Thymus (tissue), 14 donors: ENCODE measurements at places on chromosomes 12 and 14.

DNA sequence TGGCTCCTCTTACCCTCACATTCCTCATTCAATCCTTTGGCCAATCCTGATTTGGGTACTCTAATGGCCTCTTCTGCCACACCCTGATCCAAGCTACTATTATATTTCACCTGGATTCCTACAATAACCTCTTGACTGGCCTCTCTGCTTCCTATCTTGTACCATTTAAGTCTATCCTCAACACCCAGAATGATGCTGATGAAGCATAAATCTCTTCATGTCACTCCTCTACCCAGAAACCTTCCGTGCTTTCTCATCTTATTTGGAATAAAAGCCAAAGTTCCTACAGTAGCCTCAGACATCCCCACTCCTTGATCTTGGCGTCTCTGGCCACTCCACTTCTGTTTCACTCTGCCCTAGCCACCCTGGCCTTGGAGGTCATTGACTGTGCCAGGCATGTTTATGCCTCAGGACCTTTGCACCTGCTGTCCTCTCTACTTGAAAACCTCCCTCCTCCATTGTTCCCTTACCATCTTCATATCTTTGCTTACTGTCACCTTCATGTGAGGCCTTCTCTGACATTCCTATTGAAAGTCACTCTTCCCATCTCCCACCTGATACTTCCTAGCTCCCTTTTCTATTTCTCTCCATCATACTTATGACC lies 46.4 kb upstream of the NRXN3 start:
- DNase-seq = no peak

DNA sequence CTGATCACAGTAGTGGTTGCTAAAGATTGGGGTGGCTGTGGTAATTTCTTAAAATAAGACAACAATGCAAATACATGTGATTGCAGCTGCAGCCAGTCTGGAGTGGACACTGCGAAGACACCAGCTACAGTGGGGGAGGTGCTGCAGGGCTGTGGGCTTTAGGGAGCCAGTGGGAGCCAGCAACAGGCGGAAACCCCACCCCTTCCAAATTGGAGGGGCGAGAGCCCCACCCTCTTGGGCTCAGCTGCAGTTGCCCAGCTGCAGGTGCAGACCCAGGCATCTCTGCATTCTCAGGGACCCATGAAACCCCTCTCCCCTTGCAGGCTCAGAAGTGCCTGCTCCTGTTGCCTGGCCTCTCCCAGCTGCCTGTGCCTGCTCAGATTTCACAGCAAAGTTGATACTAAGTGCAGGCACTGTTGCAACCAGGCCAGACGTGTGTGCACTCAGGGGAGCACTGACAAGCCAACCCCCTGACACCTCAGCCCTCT lies 104.8 kb downstream of the MYF5 start:
- DNase-seq = no peak

DNA sequence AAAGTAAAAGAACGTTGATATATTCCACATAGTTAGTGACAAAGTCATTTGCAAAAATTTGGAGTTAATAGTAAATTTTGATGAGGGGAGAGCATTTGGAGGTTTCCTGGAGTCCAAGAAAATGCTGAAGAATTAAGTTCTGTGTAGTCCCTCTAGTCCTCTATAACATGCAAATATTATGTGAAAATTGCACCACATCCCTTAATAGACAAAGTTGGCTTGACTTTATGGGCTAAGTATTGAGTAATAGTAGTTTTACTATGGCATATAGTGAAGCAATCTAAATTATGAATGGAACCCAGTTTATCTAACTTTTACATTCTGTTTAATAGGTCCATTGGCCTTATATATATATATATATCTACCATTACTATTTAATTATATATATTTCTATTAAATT lies 66.4 kb upstream of the DCN start:
- DNase-seq = no peak

DNA sequence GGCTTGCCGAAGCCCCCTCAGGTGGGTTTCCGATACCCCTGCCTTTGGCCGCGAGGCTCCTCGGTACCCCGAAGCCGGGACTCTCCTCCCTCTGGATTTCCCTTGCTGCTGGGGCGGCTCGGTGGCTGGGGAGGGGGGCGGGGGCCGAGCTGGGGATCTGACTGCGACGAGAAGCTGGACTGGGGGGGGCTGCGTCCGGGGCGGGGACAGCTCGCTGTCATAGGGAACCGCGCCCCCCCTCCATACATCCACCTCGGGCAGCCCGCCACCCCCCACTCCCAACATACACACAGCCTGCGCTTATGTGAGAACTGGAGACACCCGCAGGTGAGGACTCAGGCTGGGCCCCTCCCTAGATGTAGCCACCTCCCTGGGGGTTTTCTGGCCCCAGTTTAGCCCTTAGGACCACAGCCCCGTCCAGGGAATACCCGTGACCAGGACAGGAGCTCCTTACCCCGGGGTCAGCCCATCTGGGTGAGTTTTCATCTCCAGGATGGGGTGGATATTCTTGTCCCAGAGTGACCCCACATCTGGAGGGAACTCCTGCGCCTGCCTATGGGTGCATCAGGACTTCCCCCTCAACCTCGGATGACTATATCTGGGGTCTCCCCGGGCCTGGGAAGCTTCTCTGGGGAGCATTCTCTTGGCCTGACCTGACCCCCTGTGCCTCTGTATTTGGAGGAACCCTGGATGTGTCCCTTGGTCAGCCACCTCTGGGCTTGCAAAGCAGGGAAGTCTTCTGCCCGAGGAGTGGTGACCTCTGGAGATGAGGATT lies 687 bp downstream of the ASIC1 start:
- DNase-seq = peak; percentile 27

GRCh38 chr12:114671443-114672411 lies 12.2 kb downstream of the TBX3 start:
- no peak for DNase-seq

DNA sequence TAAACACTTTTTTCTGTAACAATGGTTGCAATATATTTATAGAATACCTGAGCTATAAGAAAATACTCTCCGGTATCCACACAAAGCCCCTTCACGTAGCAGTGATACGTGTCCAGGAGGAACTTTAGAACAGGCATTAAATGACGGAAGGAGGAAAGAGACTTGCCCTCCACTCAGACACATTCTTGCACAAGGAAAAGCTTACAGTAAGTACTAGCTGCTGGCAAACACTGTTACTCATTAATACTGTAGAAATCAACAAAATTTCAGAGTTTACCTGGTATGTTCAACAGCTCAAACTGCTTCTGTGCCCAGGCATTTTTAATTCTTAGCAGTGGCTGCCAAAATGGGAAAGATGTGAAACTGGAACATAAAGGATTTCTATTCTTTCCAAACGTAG lies 41.7 kb downstream of the PRKD1 start:
- no peak for DNase-seq

DNA sequence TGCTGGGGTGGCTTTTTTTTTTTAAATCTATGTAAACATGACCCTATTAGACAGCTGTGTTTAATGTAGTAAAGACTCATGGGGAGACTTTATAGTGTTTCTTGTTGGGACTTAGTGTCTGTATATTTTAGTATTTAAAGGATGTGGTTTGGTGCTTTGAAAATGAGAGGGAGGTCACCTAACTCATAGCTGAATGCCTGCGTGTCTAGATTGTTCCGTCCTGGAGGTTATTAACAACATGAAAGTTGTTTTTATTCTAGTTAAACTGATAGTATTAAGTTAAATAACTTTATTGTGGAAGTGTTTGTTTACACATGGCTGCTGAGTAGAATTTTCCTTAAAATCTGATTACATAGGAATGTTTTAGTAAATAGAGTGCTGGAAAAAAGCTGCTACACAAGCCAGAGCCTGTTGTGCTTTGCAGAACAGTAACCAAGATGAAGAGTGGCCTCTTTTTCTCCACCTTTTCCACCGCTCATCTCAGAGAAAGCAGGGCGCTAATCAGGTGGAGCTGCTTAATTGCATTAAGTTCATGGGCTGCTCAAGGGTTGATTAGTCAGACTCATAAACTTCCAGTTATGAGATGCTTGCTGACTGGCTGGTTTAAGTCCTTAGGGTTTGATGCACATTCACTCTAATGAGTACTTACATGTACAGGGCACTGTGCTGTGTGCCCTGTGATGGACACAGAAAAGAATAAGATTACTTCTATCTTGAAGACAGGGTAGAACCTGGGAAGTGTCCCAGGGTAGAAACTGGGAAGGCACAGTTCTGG lies 62.7 kb downstream of the FBXO34 start:
- no peak for DNase-seq

- no peak for DNase-seq
Observed at GRCh38 chr12:4172999-4173398, 100.6 kb upstream of the CCND2 start.

DNA sequence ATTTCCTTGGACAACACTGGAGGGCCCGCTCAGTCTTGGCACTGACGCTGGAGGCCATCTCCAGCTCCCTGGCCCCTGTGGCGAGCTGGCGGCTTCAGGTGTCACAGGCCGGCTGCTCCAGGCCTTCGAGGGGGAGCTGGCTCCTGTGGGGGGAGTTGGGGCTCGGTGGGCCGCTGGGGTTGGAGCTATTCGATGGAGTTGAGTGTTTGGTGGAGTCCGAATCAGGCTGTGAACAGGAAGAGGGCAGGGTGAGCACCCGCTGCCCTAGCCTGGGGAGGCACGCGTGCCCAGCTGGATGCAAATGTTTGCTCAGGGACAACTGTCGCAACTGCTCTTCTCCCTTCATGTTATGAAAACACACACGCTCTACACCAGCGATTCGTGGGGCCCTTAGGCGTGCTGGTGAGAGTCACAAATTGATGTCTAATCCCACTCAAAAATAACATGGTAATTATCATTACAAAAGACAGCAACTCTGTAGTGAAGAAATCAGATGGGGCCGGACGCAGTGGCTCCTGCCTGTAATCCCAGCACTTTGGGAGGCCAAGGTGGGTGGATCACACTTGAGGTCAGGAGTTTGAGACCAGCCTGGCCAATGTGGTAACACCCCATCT lies 11.3 kb downstream of the AMN start:
- no peak for DNase-seq

DNA sequence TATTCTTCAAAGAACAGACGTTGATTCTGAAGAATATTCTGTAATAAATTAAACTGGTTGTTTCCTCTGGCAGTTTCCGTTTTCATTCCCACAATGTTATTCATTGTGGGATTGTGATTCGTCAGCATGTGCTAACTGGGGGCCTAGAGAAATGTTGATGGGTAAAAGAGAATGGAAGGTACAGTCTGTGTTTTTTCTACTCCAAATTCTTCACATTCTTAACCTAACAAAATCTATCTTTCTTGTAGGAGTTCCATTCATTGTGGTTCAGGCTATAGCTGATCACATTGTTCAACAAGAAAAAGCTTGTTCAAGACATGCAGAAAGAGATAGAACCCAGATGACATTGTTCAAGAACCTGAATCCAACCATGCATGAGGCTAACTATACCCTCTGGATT lies 5.9 kb downstream of the CD163 start:
- no peak for DNase-seq

DNA sequence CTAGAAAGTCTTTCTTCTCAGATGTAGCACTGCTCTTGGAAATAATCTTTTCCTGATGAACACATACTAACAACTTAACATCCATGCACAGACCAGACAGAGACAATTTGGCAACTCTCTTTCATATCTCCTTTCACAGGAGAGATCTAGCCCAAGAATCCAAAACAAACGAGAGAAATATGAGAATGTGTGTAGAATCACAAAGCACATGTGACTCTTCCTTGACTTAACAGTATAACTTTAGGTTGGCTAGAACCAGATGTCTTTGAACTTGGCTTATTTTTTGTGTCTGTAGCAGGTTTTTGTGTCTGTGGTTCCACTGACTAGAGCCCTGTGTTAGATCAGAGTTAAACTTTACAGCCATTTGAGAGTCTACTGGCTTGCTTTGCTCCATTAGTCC lies 114.2 kb downstream of the STXBP6 start:
- no peak for DNase-seq

GRCh38 chr12:132030367-132031038 lies 80.8 kb downstream of the EP400 start:
- DNase-seq = no peak

GRCh38 chr12:56574210-56574609 lies 52.6 kb downstream of the RBMS2 start:
- no peak for DNase-seq

- DNase-seq = no peak
Observed at GRCh38 chr14:59262717-59263454, 74.4 kb downstream of the DAAM1 start.
